ENCODE measurements at places on chromosomes 1 and 21.

DNA sequence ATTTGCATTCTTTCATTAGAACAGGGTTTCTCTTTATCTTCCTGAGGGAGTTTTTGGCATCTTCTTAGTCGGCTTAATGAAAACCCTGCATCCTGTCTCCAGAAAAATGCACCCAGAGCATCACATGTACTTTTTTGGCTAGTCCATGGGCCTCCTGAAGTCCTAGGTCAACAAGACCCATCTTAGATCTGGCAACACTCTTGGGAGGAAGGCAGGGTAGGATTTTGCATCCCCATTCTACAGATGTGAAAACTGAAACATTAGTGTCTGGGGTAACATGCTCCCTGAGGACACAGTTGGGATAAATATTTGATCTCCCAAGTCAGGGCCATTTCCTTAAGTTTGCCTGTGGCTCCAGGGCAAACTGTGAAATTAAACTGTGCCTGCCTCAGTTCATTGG, 40.0 kb upstream of the HMGB4 start:
- no peak for DNase-seq

GRCh38 chr1:91537281-91537986, 36.8 kb downstream of the CDC7 start:
- no peak for DNase-seq

DNA sequence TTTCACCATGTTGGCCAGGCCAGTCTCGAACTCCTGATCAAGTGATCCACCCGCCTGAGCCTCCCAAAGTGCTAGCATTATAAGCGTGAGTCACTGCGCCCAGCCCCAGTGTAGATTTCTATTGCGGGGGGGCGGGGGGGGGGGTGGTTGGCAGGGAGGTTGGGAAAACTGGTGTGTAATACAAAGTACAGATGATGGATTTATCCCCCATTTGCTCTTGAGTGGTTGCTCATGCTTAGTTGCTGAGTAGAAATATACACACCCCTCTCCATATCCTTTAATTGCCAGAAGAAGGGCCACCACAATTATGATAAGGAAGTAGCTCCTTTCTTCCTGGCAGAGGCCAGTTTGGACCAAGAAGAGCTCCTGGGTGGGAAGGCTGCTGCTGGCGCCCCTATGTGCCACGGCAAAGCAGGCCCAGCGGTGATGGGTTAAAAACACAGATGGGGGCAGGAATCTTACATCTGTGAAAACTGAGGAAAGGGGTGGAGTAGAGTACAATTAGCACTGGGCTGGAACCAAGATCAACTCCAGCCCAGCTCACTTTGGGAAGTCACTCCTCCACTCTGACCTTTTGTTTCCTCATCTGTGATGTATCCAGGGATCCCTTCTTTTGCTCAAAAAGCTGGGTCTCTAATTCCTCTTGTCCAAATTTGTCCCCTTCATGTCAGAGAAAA, 55.2 kb downstream of the MRPL37 start:
- no peak for DNase-seq

GRCh38 chr1:43853161-43853921, 80.3 kb upstream of the ARTN start:
- no peak for DNase-seq

- DNase-seq = no peak
Measured at GRCh38 chr1:240282061-240282830, 190.6 kb downstream of the FMN2 start.

GRCh38 chr1:99133756-99134500, 129.3 kb upstream of the PLPPR5 start:
- no peak for DNase-seq

GRCh38 chr1:78102916-78103315, 57.1 kb downstream of the GIPC2 start:
- DNase-seq = no peak

- DNase-seq = no peak
Measured at GRCh38 chr21:43925096-43925481, 60.1 kb downstream of the AGPAT3 start.

- DNase-seq = no peak
Measured at GRCh38 chr1:197351821-197352440, 83.9 kb downstream of the CRB1 start.

GRCh38 chr1:151407304-151407703, 7.9 kb downstream of the PSMB4 start:
- no peak for DNase-seq

DNA sequence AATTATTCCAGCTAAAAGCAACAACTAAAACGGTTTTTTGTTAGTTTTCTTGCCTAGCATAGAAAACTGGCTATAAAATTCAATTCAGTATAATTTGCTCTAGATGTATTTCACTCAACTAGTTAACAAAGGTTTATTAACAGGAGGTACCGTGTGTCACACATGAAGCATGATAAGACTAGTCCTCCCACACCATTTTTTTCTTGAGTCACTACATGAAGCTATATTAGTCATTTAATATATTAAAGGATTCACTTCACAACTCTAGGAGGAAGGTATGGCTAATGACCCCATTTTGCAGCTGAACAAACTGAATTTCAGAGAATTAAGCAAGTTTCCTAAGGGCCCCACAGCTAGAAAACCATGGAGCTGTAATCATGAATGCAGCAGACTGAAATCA, 307.8 kb upstream of the USP25 start:
- DNase-seq = no peak

- DNase-seq = no peak
Measured at GRCh38 chr1:224564454-224565084, 51.5 kb upstream of the CNIH3 start.

- DNase-seq = peak; percentile 18
Measured at GRCh38 chr1:229478852-229479251, 29.3 kb downstream of the NUP133 start.

DNA sequence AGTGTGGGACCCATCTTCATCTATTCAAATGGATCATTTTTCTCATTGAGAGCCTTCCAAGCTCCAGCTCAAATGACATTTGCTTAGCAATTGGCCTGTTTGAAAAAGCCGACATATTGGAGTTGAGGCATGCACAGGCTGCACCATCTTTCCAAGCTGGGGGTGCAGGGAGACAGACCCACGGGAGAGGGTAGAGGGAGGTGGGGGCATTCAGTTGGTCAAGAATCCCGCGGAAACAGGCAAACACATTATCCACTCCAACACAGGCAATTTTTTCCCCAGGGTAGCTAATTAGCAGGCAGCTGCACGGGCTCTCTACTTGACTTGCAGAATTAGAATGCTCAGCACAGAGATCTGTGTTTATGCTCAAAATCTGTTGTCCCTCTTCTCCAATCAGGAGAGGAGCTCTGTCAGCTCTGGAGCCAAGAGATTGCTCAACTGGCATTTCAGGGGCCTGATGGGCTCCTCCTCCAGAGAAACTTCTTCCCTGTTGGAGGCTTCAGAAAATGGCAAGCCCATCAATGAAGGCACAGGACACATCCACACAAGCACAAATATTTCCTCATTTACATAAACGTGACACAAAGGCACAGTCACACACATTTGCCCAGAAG, 267.8 kb downstream of the FOXD2 start:
- no peak for DNase-seq

- no peak for DNase-seq
Measured at GRCh38 chr1:21779613-21780521, 3.1 kb downstream of the USP48 start.

GRCh38 chr1:202105571-202106339, 17.0 kb upstream of the GPR37L1 start:
- DNase-seq = no peak

DNA sequence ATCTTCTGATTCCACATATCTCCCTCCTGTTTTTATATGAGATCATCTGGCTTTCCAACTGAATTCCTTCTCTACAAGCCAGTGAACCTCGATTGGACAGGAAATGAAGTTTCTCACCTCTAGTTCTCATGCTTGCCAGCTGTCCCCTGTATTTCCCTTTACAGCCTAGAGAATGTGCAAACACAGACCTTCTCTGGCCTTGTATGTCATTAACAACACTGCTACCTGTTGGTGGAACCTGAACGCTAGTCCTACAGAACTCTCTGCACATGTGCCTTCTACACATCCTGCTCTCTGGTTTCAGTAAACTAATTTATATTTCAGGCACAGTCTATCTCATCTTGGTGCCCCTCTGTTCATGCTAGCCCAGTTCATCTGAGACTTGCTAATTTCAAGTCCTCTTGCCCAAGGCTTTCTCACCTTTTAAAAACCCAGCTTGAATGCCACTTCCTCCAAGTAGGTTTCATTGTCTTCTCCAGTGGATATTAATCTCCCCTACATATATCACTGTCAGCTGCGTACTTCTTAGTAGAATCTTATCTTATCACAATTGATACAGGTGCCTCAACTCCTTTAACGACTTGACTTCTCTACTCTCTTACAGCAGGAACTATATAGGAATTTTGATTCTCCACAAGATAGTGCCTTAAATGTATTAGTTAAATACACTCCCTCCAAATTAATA, 549.9 kb downstream of the PLPP3 start:
- no peak for DNase-seq

DNA sequence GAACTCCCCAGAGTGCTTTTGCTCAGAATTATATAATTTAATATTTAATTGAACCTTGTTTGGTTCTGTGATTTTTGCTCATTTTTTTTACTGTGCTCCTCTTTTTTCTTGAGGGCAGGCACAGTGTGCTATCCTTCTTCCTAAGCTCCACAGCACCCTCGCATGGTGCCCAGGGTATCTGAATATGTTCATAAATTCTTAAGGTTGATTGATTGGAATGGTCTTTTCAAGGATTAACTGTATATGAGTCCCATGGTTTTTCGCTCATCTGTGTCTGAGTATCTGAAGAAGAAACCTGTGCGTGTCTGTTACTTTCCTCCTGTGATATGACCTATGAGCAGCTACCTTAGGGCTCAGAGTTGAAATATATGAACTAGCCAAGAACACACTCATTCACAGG, 393.7 kb downstream of the HLX start:
- no peak for DNase-seq

- DNase-seq = no peak
Measured at GRCh38 chr21:45080639-45081414, 6.4 kb downstream of the ADARB1 start.

DNA sequence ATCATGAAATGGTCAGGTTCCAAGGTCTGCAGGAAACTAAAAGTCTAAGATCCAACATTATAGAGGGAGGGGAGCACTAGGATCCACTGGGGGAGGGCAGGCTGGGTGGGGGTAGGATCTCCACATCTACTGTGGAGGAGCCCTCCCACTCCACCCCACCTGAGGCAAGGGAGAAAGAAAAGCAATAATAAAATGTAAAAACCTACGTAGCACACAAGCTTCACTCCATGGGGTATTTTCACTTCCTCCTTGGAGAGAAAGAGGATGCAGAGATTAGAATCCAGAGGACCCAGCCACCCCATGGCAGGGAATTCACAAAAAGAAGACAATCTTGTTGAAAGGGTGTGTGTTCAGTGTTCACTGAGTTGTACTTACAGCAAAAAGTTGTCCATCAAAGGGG, 14.4 kb downstream of the SPOCD1 start:
- DNase-seq = no peak

- DNase-seq = no peak
Measured at GRCh38 chr21:29261555-29262540, 36.9 kb upstream of the BACH1 start.

- DNase-seq = no peak
Measured at GRCh38 chr1:117097443-117097842, 24.1 kb downstream of the TRIM45 start.

DNA sequence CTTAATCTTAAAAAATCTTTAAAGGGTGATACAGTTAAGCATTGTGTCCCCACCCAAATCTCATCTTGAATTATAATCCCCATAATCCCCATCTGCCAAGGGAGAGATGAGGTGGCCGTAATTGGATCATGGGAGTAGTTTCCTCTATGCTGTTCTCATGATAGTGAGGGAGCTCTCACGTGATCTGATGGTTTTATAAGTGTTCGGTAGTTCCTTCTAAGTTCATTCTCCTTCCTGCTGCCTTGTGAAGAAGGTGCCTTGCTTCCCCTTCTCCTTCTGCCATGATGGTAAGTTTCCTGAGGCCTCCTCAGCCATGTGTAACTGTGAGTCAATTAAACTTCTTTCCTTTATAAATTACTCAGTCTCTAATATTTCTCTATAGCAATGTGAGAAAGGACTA, 10.7 kb downstream of the DHRS3 start:
- no peak for DNase-seq

DNA sequence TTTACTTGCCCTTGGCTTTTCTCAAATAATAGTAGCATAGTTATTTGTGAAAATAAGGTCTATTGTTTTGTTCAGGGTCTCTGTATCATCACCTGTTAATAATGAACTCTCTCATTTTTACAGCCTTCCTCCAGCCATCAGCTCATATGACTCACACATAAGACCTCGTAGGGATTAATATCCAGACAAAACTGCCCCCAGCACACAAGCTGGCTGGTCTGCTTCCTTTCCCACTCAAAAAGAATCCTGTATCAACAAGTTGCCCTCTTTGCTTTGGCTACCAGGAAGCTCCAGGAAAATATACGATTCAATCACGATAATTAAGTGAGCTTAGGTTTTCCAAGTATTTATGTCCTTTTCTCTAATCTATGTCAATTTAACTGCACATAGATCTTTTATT, 119.2 kb downstream of the DMRTB1 start:
- DNase-seq = no peak

DNA sequence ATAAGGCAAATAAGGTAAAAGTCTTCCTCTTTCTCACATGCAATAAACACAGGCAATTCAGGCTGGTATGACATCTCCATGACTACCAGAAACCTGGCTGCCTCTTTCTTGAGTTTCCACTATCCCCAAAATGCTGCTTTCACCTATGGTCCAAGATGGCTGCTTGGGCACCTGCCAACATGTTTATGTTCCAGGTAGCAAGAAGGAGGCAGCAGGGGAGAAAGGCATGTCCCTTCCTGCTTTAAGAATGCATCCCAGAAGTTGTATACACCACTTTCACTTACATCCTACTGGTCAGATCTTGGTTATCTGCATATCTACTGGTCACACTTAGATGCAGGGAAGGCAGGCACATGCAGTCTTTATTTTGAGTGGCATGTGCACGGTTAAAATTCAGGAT, 19.4 kb upstream of the ACOT11 start:
- no peak for DNase-seq

GRCh38 chr1:200911361-200911760, 16.7 kb downstream of the INAVA start:
- DNase-seq = no peak

- DNase-seq = no peak
Measured at GRCh38 chr1:231188072-231188471, 26.2 kb downstream of the TRIM67 start.

DNA sequence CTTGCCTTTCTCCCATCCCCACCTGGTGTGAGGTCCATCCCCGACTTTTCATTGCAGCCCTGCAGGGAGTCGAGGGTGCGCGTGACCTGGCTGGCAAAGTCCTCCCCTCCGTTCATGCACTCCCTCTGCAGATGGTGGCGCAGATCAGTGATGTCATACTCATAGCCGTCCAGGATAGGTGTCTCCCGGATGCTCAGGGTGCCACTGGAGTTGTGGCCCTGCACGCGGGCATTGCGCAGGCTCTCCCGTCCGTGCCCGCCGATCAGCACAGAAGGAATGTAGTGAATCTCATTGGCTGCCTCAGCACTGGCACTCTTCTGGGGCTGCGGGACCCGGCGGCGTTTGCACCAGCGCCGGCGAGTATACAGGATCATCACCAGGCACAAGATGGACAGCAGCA, 132.1 kb downstream of the ASTN1 start:
- DNase-seq = no peak
